ENCODE measurements at places on chromosomes 5 and 9. TPM values are rescaled to one million over a fixed set of nuclear protein-coding genes. Genes with fewer than 3 reads are reported as not detected.

The ORM2 gene
- total RNA-seq = not detected

The NEURL1B gene
- 90.8 TPM for total RNA-seq

The GOLGA1 gene
- 26.4 TPM for total RNA-seq

The TEX48 gene
- not detected for total RNA-seq

The PCDHB9 gene
- total RNA-seq = 0.61 TPM

The MARCHF3 gene
- 40.3 TPM for total RNA-seq

The FAM81B gene
- not detected for total RNA-seq

The TAF11L10 gene
- total RNA-seq = not detected

The POU4F3 gene
- total RNA-seq = not detected

The MYOZ3 gene
- 1.1 TPM for total RNA-seq

The PCDHA10 gene
- total RNA-seq = 0.20 TPM

The SLCO6A1 gene
- not detected for total RNA-seq

The JAKMIP2 gene
- total RNA-seq = 0.49 TPM

The ERCC8 gene
- total RNA-seq = 9.1 TPM

The ACOT12 gene
- total RNA-seq = not detected

The KIAA1958 gene
- 9.5 TPM for total RNA-seq

The NDOR1 gene
- 12.1 TPM for total RNA-seq

The SUSD3 gene
- 2.0 TPM for total RNA-seq

The INSYN2B gene
- total RNA-seq = not detected

The DNLZ gene
- total RNA-seq = 10.0 TPM

The SEMA4D gene
- 18.9 TPM for total RNA-seq

The AFAP1L1 gene
- total RNA-seq = 1.9 TPM

The KCNMB1 gene
- 0.55 TPM for total RNA-seq

The SPATA31A3 gene
- not detected for total RNA-seq

The ESM1 gene
- not detected for total RNA-seq

The PPP3R2 gene
- 0.12 TPM for total RNA-seq

The NDUFS6 gene
- 50.4 TPM for total RNA-seq

The PCSK5 gene
- total RNA-seq = 56.5 TPM

The POU5F2 gene
- 1.1 TPM for total RNA-seq

The SLC25A25 gene
- total RNA-seq = 26.2 TPM

The C5orf52 gene
- total RNA-seq = 3.9 TPM

The HK3 gene
- 1.3 TPM for total RNA-seq

The SPATA31D4 gene
- not detected for total RNA-seq

The TLE1 gene
- total RNA-seq = 48.6 TPM

The TBC1D9B gene
- total RNA-seq = 97.8 TPM

The PDGFRB gene
- total RNA-seq = 26.0 TPM

The NUTM2G gene
- total RNA-seq = not detected

The DOLPP1 gene
- total RNA-seq = 44.4 TPM

The ASTN2 gene
- total RNA-seq = 3.1 TPM

The HAVCR1 gene
- 3.9 TPM for total RNA-seq

The KIF4B gene
- total RNA-seq = not detected

The ZFP37 gene
- total RNA-seq = 0.52 TPM

The IL33 gene
- total RNA-seq = 5.3 TPM

The ECSCR gene
- 4.5 TPM for total RNA-seq

The INSL4 gene
- total RNA-seq = not detected

The CNTFR gene
- total RNA-seq = 13.1 TPM

The IL13 gene
- not detected for total RNA-seq

The PCDHA4 gene
- 0.39 TPM for total RNA-seq

The NMUR2 gene
- total RNA-seq = not detected

The ABCA1 gene
- 11.8 TPM for total RNA-seq

The ZNG1E gene
- 45.0 TPM for total RNA-seq
